ENCODE measurements at places on chromosomes 1 and 21. TPM values are rescaled to one million over a fixed set of nuclear protein-coding genes. Genes with fewer than 3 reads are reported as not detected.

DNA sequence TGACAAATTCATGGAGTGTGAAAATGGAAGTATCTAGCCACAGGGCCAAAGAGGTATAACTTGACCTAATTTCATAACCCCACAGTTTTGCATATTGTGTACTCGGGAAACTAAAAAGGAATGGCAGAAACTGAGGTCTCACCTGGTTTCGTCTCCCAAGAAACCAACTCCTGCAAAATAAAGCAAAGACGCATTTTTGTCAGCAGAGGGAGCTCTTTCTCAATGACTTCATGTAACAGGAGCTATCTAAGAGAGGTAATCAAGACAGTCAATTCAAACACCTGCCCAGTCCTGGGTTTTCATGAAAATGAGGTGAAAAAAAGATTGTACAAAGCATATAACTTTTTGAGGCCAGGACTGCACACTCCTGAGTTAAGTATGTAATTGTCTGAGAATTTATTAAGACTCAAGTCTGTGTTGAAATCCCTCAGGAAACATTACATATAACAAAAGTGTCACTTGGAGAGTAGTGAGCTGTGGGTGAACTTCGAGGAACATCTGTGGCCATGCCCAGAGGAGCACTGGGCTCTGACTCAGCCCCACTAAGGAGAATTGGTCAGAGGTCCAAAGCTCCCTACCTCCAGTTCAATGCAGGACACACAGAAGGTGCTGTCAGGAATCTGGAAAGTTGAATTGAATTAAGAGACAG is 17.6 kb downstream of the FCRL4 start:
- peak; percentile 69 for DNase-seq

DNA sequence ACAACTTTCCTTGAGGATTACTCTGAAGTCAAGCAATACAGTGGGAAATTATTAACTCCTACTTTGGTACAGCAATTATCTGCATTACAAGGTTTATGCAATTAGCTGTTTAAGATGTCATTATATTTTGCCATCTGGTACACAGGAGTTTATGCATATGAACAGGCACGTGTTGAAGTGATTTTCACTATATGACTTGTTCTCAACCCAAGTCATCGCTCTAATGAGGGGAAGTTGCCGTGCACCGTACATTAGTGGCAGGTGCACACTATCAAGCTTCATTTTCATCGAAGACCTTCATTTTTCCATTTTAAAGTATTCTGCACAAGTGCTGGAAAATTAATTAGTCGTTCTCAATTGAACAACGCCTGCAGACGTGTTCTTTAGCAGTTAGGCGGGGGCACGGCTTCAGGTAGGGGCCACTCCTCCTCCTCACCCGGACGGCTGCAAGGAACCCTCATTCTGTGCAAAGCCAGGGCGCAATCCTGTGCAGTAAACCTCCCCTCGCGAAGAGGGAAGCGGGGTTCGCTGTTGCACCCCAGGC is 39.8 kb upstream of the NFIA start:
- DNase-seq: no peak

DNA sequence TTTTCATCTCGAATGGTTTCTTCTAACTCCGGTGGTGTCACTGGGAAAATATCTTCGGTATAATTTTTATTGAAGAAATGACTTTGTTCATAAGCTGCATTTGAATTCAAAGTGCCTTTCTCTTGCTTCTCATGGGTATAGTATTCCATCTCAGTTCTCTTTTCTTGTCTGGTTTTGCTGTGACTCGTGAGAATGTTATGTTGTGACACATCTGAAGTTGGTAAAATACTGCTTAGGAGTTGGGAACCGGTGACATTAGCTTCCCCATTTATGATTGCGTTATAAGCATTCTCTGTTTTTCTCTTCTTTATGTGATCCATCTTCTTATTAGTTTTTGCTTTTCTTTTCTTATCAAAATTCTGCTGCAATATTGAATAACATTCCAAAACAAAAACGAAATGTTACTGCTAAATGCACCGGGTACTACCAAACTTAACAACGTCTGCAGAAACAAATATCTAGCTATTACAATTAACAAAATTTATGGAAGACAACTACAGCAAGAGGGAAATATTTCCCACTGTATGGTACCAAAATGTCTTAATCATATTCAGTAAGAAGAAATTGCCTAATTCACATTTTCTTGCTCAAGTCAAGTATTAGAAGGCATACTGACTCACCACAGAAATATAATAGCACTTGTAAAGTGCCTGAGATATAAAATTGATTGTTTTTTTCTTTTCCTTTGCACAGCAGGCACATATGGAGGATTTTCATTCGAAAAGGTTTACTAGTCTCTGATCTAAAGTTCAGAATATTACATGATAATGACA is 15.5 kb downstream of the LRIF1 start:
- DNase-seq: no peak

GRCh38 chr1:241219449-241219848 is 137.6 kb downstream of the RGS7 start:
- peak; percentile 42 for DNase-seq

DNA sequence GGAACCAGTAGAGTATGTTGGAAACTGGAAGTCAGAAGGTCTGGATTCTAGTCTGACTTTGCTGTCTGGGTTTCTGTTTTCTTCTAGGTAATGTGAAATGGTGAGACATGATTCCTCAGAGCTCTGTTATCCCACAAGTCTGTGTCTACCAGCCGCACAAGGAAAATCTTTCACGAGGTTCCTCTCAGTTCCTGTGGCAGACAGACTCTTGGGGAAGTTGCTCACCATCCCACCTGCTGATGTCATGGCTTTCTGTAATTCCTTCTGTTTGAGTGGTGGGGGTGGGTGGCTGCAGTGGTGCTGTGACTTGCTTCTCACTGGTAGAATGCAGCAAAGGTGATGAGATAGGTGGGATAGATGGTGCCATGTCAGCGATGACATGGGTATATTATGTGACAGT is 17.1 kb upstream of the SCMH1 start:
- no peak for DNase-seq

- peak; percentile 51 for DNase-seq
These were observed 236.4 kb downstream of the USH2A start for GRCh38 chr1:216186816-216187215.

GRCh38 chr1:10932088-10932487 is 80.4 kb upstream of the TARDBP start:
- DNase-seq: no peak

DNA sequence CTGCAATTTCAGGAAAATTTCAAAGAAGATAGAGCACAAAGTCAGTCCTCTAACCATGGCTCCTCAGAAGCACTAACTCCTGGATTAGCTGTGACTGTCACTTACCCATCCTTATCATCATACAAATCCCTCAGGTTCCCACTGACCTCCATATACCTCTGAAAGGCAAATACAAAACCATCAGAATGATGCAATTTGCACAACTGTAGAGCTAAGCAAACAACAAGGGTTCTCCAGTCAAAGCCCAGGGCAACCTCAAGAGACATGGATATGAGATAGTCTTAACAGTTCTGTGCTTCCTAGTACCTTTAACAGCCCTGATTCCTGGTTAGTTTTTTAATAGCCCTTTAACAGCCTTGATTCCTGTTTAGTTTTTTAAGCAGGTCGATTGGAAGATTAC is 2.1 kb downstream of the SF3A3 start:
- DNase-seq: no peak

DNA sequence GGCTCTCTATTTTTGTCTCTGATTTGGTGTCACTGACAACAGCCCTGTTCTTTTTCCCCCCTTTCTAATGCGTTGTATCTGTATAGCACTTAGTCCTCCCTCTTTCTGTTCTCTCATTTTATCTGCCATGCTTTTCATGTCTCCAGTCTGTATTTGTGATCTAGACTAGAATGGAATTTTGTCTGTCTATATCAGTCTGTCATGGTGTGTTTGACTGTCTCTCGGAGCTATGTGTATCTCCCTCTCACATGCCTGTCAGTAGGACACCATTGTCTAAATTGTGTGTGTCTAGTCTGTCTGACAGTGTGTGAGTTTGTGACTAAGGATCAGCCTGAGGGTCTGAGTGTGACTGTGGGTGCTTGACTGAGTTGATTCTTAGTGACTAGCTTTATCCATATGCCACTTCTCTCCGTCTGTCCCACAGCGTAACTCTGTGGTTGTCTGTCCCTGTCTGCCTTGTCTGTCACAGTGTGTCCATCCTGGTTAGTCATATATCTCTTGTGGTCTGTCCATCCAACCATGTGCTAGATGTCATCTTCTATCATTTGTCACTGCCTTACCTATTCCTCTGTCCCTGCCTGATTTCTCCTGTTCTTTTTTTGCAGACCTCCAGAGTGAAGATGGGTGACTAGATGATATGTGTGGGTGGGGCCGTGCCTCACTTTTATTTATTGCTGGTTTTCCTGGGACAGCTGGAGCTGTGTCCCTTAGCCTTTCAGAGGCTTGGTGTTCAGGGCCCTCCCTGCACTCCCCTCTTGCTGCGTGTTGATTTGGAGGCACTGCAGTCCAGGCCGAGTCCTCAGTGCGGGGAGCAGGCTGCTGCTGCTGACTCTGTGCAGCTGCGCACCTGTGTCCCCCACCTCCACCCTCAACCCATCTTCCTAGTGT is 1.4 kb upstream of the B4GALT2 start:
- no peak for DNase-seq

Gene ZSWIM5
- 0.24 TPM for total RNA-seq

Gene TSPAN2
- total RNA-seq: 6.0 TPM

Gene LTN1
- total RNA-seq: 16.7 TPM

Gene NUP210L
- not detected for total RNA-seq
